ENCODE measurements at places on chromosomes 11 and 22.

DNA sequence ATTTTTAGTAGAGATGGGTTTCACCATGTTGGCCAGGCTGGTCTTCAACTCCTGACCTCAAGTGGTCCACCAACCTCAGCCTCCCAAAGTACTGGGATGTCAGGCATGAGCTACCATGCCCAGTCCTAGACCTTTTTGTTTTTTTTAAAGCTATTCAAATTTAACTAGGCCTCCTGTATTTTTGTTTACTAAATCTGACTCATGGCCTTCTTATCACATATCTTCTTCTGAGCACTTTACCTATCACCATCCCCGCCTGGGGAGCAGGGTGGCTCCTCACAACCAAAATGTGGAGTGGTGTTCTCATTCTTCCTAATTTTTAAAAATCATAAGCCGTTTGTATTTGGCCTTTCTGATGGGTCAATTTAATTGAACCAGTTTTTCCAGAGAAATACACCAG is 92.6 kb downstream of the DBX1 start:
- no peaks in the 10 kb centered on the region for H3K36me3 ChIP-seq
- DNase-seq, result no peak
- H3K4me3 ChIP-seq, result no peak overlapping the region
- no peak overlapping the region for H3K27ac ChIP-seq

- H3K36me3 ChIP-seq, result no peaks in the 10 kb centered on the region
- no peaks in the 10 kb centered on the region for H3K4me1 ChIP-seq
These were observed 1157.5 kb upstream of the RAG2 start for GRCh38 chr11:37755521-37755920.

DNA sequence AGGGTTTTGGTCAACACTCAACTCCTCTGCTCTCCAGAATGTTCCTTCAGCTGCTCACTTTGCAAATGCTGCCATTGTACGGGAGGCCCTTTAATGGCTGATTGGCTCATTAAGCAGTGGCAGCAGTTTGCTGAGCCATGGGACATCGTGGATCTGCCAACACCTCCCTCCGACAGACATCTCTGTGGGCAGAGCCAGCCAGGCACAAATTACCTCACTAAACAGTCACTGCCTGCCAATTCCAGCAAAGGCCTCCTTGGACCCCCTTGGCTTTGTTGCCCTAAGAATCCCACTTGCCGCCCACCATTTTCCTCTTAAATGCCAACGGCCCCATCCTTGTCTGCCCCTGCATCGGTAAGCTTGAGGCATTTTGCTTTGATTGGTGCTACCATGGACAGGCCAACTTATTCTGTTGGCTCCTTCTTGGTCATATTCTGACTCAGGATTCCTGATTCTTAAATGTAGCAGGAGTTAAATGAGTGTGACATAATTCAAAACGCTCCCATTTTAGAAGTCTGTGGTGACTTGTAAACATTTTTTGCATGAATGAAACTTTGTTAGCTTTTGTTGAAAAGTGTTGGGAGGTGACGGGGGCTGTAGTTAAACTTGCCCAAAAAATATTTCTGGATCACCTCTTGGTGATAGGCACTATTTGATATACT is 57.5 kb upstream of the LMO2 start:
- H3K36me3 ChIP-seq, result no peaks in the 10 kb centered on the region
- H3K27ac ChIP-seq, result no peak overlapping the region

DNA sequence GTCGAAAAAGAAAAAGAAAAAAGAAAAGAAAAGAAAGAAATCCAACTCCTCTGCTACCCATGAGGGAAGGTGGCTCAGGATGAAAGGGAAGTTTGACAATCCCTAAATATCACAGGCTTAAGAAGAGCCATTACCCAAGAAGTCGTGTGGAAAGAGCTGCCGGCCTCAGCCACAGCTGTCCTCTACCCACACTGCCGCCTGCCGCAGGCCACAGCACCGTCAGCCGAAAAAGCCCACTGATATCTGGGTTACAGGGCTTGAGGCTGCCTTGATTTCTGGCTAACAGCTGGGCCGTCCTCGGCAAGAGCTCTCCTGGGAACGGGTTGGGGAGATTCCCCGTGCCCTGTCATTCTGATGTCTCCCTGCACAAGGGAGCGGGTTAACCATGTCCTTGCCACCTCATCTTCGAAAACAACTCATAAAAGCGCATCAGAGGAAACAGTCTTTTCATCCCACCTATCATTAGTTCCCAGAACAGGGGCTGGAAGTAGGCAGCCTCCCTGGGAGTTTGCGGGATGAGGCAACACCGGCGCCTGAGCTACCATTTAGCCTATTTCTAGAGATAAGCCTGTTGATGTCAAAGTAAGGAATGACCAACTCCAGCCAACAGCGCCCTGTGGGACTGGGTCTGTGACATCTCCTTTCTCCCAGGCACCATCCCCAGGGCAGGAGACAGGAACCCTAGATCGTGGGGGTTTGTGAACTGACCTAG is 21.8 kb upstream of the SNX32 start:
- no peaks in the 10 kb centered on the region for H3K36me3 ChIP-seq
- no peak overlapping the region for H3K4me3 ChIP-seq
- H3K4me1 ChIP-seq, result no peaks in the 10 kb centered on the region
- H3K27ac ChIP-seq, result no peak overlapping the region
- DNase-seq, result no peak

DNA sequence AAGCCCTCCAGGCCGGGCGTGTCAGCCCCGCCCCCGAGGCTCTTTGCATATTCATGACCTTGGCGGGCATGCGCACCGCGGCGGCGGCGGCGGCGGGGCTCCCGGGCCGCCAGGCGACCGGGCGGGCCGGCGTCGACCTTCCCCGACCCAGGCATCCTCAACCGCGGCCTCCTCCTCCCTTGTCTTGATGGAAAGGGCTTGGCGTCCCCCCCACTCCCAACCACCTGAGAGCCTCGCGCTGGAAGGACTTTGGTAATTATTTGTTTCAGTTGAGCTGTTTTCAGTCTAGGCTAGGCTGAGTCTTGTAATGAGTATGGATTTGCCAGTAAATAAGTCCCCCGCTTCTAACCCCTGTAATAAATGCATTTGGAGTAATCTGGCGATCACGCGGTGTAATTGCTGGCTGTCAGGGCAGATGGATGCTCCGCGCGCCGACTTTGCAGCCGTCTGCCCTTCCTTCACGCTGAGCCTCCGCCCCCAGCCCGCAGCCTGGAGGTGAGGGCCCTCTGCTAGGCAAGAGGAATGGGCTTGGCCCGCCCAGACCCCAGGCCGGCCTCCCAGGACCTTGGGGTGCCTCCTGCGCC is 25.2 kb downstream of the FLRT1 start:
- no peaks in the 10 kb centered on the region for H3K27me3 ChIP-seq
- no peaks in the 10 kb centered on the region for H3K36me3 ChIP-seq
- peak; percentile 52 for DNase-seq
- H3K4me3 ChIP-seq, result peak overlapping the region; percentile 38

DNA sequence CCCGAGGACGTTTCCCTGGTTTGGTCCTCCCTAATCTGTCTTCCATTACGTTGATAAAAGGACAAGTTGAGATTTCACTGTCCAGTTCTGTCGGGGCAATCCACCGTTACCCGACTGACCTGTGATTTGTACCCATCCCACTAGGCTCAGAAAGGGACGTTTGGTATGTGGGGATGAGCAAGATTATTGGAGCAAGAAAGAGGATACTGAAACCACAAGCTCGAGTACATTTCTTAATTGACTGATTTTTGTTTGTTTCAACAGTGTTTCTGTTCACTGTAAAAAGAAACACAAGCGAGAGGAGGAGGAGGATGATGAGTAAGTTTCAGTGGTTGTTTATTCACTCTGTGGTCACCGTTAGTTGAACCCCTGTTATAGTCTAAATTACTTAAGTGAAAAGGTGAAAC is 969 bp downstream of the CCDC117 start:
- H3K27me3 ChIP-seq, result no peaks in the 10 kb centered on the region
- peaks cover 5% of the 10 kb centered on the region for H3K36me3 ChIP-seq
- peak overlapping the region; percentile 85 for H3K4me3 ChIP-seq
- DNase-seq, result peak; percentile 66
- no peaks in the 10 kb centered on the region for H3K4me1 ChIP-seq

All from MM.1S (cell line).